Mesothelial cell of epicardium (in vitro differentiated cells): ENCODE measurements at places on chromosomes 2 and 18. TPM values are rescaled to one million over a fixed set of nuclear protein-coding genes. Genes with fewer than 3 reads are reported as not detected.

DNA sequence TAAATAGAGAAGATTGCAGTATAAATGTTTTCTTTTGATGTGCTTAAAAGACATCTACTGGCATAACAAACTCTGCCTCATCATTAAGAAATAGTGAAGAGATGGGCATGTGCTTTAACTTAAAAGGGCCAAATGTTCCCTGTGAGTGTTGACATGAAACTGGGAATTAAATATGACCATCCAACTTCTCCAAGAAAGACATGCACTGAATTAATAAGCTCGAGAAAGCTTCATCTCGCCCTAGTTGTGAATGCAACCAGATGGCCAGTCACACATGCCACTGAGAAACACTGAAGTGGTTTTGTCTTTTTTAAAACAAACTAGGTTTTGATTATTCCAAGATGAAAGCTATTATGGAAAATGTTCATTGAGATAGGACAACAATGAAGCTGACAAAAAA, 479.2 kb downstream of the RIT2 start:
- no peak for DNase-seq

GRCh38 chr2:15263976-15264685, 297.0 kb downstream of the NBAS start:
- no peak for DNase-seq

The LRRTM4 gene
- total RNA-seq: 24.9 to 28.8 TPM (median 27.7 TPM) in 3 replicates

The C1QL2 gene
- not detected in 3 replicates for total RNA-seq

The ALLC gene
- total RNA-seq: not detected in 3 replicates

DNA sequence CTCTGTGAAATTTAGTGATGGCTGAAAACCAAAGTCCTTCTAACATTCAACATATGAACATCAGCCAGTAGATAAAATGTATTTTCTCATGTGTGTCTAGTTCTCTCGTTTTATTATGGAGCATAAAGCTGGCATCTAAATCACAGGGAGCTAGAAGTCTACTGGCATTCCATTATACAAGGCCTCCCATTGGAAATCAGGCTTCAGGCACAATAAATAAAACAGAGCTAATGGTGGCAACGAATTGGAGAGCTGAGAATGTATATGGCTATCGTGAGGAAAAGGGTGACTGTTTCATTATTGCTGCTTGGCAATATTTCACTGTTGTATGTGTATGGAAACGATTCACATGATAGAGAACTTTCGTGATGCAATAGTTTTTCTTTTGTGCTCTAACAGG, 62.4 kb downstream of the SLC5A7 start:
- DNase-seq: no peak

- no peak for DNase-seq
Measured at GRCh38 chr2:191328150-191328809, 83.1 kb downstream of the MYO1B start.

- no peak for DNase-seq
Measured at GRCh38 chr2:36538335-36538734, 59.6 kb downstream of the FEZ2 start.

DNA sequence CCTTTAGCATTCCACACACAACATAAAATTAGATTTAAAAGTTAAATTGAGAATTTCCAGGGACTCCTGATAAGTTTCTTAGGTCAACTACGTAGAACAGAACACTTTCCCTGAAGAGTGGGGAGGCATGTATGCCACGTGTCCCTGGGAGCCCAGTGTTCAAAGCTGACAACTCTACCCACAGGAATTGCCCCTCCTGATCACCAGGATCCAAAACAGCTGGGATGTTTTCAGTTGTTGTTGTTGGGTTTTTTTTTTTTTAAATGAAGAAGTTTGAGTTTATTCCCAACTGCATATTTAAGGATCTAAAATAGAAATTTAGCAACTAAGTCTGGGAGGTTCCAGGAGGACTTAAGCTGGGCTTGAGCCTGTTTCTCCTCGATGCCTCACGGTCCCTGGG, 100.5 kb downstream of the TPGS2 start:
- no peak for DNase-seq

GRCh38 chr2:40487602-40488001, 35.7 kb upstream of the SLC8A1 start:
- DNase-seq: no peak

The VWA3B gene
- total RNA-seq: not detected in 3 replicates

The MTCL1 gene
- total RNA-seq: 24.0 to 26.2 TPM (median 24.7 TPM) in 3 replicates

The PDE6D gene
- total RNA-seq: 15.2 to 16.5 TPM (median 15.4 TPM) in 3 replicates

DNA sequence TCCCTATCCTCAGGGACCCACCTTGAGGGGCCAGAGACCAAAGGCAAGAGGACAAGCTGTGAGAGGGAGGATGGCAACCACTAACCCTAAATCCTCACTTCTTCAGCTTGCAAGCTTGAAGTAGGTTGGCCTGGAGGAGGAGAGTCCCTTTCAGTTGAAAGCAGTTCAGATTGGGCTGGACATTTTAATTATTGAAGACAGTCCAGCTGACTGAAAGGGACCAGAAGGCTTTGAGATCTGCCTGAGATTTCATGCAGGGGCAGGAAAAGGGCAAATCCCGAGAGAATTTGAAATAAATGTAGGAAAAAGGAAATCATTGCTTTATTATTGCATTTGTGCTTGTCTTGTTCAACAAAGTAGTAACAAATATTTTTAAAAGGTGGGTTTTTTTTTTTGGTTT, 118.9 kb upstream of the STON1 start:
- no peak for DNase-seq

- DNase-seq: no peak
Measured at GRCh38 chr18:26940744-26941398, 75.4 kb upstream of the AQP4 start.

DNA sequence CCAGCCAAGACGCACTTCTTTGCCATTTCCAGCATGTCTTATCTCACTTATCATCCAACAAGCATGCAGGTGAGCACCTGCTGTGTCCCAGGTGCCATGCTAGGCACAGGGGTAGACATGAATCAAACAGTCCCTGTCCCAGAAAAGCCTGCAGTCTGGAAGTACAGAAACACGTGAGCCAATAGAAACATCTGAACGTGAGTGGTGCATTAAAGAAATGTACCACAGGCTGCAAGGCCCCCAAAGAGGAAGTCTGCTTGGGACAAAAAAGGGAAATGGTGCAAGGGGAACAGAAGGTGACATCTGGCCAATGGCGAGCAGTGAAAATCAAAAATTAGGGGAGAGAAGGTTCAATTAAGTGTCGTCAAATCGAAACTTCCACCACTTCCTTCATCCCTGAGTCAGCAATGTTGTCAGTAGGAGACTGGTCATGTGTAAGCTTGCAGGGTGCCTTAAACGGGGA, 17.6 kb upstream of the TMEM247 start:
- DNase-seq: no peak

- no peak for DNase-seq
Measured at GRCh38 chr18:30415903-30416302, 626.6 kb downstream of the DSC3 start.
